ENCODE measurements at places on chromosomes 5 and 9.

DNA sequence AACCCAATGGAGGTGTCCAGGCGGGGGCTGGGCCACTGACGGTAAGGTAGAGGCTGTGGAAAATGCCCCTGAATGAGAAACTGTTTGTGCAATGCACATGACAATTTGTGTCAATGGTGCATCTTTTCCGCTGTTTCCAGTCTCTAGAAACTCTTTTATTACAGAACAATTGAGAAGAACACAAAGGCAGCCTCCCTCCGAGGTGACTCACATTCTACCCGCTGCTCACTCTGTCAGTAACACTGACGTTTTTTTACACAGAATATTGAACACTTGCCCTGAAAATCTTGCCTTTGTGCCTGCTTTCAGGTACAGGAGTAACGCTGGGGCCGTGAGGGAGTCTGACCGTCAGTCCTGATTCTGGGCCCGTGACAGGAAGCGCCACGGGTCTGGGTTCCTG, 11.7 kb upstream of the TENT4A start:
- DNase-seq, result no peak

DNA sequence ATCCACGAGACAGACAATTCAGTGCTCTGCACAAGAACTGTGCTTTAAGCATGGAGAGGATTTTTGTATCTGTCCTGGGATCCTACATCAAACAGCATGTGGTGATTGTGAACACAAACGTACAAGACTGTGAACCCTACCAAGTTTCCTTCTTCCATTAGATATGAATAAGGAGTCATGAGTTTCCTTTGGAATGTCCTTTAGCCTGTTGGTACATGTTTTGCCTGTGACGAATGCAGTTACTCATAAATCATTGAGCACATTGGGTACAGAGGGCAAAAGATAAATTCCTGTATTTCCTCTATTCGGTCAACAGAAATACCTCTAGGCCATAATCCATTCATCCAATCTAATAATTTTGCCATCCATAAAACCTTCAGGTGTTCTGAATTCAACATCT, 61.5 kb downstream of the FXN start:
- no peak for DNase-seq

DNA sequence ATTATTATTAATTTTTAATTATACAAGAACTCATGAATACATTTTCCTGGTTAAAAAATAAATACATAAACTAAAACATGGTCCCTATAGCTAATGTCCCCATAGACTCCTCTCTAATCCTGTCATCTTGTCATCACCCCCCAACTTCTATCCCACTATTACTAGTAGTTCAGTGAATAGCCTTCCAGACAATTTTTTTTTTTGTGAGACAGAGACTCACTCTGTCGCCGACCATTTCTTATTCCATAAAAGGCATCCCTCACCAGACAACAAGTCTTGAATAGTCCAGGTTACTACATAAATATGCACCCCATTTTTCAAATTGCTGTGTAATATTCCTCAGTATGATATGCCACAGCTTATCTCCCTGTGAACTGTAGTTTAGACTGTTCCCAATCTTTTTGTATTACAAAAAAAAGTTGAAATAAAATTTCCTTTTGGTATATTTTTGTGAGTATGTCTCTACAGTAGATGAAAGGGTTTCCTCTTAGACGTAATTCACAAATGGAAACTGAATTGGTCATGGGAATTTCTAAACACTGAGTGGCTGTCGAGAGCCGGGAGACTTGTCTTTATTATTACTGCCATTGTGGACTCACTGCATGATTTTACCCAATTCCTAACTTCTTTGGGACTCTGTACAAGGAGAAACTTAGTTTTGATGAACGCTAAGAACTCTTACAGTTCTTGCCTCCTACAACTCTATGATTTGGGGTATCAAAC, 6.4 kb upstream of the ABLIM3 start:
- DNase-seq, result no peak

DNA sequence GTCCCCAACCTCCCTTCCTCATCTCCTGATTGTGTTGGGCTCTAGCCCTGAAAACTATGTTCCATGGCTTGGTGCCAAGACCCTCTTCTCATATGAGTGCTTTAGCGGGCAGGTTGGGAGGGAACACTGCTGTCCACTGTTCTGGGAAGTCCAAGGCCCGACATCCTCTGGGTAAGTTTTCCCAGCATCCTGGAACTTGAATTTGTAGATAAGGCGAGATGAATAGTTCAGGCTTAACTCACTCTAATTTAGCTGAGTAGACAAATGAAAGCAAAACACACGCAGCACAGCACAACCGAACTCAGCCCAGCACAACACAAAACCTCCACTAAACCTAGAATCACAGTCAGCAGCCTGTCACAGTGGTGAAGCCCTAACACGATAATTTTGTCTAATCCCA, 95.3 kb upstream of the SLC28A3 start:
- no peak for DNase-seq

DNA sequence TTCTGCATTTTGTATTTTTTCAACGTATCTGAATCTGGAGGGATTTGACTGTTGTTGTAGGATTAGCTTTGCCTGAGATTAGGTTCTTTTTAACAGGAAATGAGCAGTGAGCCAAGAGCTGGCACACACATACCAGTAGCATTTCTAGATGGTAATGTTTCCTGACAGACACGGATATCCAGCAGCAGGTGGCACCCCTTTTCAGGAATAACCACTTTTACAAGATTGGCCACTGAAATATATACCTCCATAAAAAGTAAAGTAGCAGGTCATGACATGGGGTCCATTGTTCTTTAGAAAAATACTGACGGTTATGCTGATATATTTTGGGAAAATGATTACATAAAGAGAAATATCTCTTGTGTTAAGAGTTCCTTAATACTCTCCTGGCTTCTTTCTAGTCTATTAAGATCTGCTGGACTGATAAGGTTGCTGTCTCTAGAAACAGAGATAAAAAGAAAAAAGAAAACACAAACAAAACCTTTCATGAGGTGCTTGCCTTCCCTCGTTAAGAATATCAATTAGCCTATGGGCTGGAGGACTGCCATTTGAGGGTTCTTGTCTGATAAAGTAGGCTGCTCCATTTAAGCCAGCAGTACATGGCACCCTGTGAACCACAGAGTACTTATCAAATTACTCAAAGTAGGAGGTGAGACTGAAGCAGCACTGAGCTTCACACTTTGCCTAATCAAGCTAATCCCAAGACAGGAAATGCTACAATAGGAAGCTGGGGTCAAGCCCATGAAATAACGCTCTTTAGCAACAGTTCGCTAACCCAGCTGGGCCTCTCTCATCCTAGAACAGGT, 101.6 kb upstream of the PCA3 start:
- DNase-seq, result no peak

- DNase-seq, result no peak
These were observed 67.9 kb downstream of the VCAN start for GRCh38 chr5:83539463-83539790.

- DNase-seq, result no peak
These were observed 30.6 kb upstream of the COL5A1 start for GRCh38 chr9:134611046-134611445.

GRCh38 chr9:17862101-17862500, 283.2 kb downstream of the SH3GL2 start:
- DNase-seq, result no peak

DNA sequence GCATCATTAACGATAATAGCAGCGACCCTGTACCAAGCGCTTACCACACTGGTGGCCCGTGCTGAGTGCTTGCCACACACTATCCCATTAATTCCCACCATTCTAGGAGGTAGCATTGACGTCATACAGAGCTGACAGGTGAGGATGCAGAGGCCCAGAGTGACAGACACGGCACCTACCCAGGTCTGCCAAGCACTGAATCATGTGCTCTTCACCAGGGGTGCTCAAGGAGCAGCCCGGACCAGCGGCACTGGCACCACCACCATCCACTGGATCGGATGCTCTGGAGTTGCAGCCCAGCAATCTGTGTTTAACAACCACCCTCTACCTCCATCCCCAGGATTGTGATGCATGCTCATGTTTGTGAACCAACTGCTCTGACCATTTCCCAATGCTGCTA, 3.4 kb downstream of the TNIP1 start:
- no peak for DNase-seq

DNA sequence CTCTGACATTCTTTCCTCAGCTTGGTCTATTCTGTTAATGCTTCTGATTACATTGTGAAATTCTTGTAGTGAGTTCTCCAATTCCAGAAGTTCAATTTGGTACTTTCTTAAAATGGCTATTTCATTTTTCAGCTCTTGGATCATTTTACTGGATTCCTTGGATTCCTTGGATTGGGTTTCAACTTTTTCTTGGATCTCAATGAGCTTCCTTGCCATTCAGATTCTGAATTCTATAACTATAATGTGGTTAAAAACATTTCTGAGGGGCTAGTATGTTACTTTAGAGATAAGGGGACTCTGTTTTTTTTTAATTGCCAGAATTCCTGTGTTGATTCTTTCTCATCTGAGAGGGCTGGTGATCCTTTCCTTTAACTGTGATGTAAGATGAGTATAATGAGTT, 136.4 kb downstream of the MCTP1 start:
- no peak for DNase-seq

DNA sequence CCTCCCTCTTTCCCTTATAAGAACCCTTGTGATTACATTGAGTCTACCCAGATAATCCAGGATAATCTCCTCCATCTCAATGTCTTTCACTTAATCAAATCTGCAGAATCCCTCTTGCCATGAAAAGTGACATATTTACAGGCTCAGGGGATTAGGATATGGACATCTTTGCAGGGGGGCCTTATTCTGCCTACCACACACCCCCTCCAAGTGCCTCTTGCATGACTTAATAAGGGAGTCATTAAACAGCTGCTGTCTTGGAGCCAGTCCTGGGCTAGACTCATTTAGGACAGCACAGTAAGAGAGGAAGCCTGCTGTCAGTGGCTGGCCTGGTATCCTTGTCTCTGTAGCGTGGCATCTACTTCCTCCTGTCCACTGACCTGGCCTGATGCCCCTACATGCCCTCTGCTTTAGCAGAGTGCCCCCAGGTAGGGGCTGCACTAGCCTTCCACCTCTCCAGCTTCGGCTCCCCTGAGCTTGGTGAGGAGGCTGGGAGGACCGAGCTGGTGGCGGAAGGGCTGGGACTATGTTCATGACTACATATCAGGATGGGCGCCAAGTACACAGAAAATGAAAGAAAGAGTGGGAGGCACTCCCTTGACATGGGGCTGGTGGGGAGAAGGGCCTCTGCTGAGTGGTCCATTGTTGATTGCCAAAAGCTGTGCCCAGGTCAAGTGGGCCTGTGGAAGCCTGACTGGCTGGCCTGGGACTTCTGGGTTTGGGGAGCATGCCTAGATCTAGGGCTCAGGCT, 17.2 kb downstream of the ENHO start:
- no peak for DNase-seq

DNA sequence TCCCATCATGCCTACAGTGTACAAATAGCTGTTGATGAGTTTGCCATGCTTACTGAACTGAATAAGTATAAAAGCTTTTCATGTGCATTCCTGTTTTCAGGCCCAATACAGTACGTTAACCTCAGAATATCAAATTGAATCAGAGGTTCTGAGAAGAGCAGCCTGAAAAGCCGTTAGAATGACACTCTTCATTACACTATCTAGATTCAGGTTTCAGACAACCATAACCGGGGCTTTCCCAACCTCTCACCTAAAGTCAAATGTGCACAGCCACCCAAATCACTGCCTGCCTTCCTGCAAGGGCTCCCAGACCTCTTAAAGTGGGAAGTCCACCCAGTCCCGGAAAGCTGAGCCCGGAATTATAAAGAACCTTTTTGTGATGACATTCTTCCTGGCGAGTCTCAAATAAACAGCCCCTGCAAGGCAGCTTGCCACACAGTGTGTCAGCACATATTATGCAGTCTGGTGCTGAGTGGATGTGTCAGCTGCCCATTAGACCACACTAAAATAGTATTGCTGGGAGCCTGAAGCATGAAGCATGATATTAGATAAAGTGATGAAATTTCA, 245.8 kb downstream of the TLE4 start:
- DNase-seq, result no peak

DNA sequence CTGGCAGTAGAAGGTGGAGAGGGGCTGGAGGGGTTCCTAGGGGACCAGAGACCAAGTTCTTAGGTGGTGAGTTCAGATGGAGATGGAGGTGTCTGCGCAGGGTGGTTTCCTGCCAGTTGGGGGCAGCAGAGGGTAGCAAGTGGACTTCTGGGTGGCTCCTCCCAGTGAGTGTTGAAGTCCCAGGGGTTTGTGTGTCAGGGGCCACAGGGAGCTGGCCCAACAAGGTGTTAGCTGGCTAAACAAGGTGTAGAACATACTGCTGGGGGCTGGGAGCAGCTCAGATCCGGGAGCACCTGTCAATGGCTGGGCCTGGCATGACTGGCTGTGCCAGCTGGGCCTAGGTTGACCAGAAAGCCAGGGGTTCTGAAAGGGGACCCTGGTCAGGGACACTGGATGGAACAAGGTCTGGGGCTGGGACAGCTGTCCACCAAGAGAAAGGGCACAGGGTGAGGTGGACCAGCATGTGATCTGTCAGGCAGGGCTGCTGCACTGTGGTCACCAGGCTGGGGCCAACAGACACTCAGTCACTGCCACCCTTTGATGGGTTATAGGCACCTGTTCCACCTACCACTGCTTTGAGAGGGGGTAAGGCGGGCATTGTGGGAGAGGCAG, 35.6 kb downstream of the DAB2IP start:
- DNase-seq, result peak; percentile 51

- DNase-seq, result no peak
These were observed 107.5 kb downstream of the NREP start for GRCh38 chr5:111649516-111649915.

- DNase-seq, result peak; percentile 20
These were observed 83.0 kb upstream of the FREM1 start for GRCh38 chr9:14993061-14993800.

DNA sequence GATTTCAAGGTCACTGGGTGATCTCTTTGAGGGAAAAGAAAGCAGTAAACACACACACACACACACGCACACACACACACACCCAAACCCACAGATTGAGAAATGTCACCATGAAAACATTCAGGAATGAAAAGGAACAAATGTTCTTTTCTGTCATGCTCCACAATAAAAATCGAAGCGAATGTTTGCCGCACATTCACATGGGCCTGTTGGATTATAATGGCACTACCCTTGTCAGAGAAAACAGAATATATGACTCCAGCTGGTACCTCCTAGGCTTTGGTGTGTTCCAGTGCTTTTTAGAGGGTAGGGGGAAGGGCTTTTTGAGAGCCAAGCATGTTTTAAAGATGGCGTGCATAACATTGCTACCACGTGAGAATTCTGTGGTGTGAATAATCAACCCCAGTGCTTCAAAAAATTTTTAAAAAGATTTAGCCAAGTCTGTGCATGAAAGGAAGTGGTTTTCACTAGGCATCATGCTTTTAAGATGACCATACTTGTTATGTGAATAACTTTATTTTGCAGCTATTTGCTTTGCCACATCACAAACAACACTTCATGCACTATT, 120.8 kb upstream of the ZNF608 start:
- no peak for DNase-seq
